ENCODE measurements at places on chromosomes 12 and 14.
A peak's percentile ranks its signal among the peaks of the same experiment; 100 is the strongest.

- no peak for DNase-seq
Observed at GRCh38 chr14:55418411-55418810, 6.8 kb upstream of the ATG14 start.

DNA sequence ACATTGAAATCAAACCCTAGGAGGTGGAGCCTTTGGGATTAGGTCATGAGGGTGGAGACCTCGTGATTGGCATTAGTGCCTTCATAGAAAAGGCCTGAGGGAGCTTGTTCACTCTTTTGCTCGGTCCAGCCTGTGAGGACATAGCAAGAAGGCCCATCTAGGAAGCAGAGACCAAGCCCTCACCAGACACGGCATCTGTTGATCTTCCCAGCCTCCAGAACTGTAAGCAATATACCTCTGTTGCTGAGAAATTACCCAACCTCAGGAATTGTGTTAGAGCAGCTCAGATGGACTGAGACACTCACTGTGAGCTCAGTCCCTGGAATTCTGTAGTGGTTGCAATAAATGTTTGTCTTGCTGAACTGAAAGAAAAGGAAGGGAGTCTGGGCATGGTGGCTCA lies 116.2 kb upstream of the MAP1LC3B2 start:
- DNase-seq = no peak

- no peak for DNase-seq
Observed at GRCh38 chr12:58202933-58203718, 261.8 kb downstream of the ATP23 start.

- no peak for DNase-seq
Observed at GRCh38 chr12:106091446-106091820, 47.3 kb downstream of the NUAK1 start.

- DNase-seq = no peak
Observed at GRCh38 chr12:113062502-113063395, 6.2 kb downstream of the DTX1 start.

DNA sequence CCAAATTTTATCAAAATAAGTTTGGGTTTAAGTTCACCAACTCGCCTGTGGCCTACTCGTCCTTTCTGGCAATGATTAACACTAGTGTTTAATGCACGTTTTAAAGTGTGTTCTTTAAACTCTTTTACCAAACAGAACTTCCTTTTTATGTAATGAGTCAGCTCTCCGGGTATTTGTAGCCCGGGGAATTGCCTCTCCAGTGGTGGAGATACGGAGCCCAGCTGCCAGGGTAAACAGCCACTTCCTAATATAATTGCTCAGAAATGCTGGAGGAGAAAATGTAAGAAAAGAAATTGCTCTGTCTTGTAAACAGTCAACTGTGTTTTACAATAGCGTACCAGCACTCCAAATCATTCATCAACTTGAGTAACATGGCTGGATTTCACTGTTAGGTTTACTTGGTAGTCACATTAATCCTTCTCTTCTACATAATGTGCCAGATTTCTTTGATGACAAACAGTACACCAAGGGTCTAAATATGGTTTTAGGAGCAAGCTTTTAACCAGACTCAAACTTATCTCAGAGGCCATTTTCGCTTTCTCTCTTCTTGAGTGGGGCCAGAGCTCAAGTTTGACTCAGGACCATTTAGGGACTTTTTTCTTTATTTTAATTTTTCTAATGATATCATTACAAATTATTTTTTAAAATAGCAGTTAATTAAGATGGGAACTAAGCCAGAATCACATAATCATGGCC lies 101.2 kb upstream of the SLC38A2 start:
- DNase-seq = no peak

- DNase-seq = no peak
Observed at GRCh38 chr12:131333621-131334440, 377.1 kb upstream of the SFSWAP start.

DNA sequence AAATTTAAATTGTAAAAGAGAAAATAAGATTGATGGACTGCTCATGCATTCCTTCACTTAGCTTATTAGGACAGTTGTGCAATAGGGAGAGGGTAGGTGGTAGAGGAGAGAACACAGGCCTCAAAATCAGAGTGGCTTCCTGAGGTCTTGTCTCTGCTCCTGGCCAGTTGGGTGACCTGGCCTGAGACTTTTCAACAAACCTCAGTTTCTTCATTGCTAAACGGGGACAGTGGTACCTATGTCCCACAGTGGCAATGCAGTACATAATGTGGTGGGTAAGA lies 2.6 kb downstream of the MAP3K12 start:
- no peak for DNase-seq

DNA sequence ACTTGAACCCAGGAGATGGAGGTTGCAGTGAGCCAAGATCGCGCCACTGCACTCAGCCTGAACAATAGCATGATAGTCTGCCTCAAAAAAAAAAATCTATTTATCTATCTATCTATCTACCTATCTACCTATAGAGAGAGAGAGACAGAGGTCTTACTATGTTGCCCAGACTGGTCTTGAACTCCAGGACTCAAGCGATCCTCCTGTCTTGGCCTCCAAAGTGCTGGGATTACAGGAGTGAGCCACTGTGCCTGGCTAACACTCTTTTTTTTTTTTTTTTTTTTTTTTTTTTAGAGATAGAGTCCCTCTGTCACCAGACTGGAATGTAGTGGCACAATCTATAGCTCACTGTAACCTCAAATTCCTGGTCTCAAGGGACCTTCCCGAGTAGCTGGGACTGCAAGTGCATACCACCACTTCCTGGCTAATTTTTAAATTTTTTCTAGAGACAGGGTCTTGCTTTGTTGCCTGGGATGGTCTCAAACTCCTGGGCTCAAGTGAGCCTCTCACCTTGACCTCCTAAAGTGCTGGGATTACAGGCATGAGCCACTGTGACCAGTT lies 1.9 kb downstream of the FAM186A start:
- DNase-seq = no peak

- no peak for DNase-seq
Observed at GRCh38 chr14:99522934-99523703, 41.9 kb downstream of the CCNK start.

GRCh38 chr14:105087308-105087962 lies 22.2 kb upstream of the GPR132 start:
- DNase-seq = peak; percentile 41

- no peak for DNase-seq
Observed at GRCh38 chr14:54589843-54590242, 22.9 kb downstream of the SAMD4A start.

- no peak for DNase-seq
Observed at GRCh38 chr12:51372021-51372420, 19.2 kb downstream of the GALNT6 start.

DNA sequence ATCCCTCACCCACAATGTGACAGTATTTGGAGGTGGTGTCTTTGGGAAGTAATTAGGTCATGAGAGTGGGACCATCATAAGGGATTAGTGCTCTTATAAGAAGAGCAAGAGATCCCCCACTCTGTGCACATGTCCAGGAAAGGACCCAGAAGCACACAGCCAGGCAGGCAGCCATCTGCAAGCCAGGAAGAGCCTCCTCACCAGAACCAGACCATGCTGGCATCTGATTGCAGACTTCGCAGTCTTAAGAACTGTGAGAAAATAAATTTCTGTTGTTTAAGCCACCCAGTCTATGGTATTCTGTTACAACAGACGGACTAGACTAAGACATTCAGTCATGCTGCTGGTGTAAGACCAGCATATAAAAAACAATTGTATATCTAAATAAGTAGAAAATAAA lies 69.8 kb downstream of the EFCAB11 start:
- no peak for DNase-seq

DNA sequence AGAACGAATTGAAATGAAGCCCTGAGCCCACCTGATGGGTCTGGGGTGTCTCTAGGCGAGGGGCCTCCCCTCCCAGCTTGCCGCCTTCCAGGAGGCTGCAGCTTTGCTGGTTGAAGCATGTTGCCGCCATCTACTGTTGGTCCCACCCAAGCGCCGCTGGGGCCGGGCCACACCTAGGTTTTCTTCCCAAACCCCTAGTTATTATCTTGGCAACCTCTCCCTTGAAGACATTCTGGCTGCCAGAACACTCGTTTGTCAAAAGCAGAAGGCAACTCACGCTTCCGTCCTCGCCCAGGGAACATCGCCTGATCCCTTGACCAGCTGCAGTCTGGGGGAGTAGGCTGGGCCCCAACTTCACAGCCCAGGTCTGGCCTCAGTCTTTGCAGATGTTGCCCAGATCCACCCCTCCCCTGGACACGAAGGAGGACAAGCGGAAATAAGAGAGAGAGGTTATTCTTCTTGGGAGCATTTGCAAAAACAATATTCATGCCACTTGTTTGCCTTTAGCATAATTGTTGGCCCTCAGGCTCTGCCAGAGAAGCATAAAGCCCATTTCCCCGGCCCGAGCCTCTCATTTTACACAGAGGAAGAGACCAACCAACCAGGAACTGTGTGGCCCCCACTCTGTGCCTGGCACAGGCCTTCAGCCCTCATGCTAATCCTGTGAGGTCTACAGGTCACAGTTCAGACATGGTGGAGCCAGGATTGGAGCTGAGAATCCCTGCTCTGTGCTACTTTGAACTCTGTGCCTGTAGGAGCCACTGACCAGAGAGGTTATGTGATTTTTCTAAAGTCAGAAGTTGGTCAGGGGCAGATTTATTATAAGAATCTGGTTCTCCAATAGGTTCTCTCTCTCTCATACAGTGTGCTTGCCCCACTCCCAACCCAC lies 6.8 kb downstream of the EMP1 start:
- no peak for DNase-seq

DNA sequence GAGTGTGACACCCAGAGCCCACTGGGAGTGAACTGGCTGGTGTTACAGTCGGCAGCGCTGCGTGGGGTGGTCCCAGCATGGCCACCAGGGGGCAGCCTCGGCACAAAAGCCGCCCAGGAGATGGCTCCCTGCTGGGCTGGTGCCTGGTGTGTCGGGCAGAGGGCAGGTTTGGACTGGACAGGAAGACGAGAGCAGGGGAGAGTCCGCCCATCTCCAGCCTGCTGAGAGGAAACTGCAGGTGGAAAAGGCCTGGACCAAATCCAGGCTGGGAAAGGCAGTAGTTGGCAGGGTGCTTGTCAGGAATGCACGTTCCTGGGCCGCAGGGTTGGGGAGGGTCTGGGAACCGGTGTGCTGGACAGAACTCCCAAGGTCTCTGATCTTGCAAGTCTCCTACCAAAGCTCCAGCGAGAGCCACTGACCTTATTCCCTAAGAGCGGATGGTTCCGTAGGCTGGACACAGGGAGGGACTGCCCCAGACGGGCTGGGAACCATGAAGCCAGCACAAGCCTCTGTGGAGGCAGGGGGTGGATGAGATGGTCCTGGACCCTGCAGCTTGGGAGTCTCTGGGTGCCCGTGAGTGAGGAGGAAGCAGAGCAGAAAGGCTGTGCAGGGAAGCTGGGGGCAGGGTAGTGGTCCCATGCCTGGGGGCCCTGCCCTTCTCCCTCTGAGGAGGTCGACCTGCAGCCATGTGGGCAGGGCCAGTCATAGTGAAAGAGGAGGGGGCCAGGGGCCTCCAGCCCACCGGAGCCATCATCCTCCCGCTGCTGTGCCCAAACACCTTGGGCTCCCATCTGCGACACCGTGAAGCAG lies 1.8 kb downstream of the AHNAK2 start:
- DNase-seq = peak; percentile 75

GRCh38 chr12:76878099-76878898 lies 520 bp downstream of the CSRP2 start:
- no peak for DNase-seq

GRCh38 chr12:48961331-48961730 lies 4.0 kb upstream of the ARF3 start:
- DNase-seq = no peak

GRCh38 chr12:18454330-18454729 lies 193.0 kb downstream of the PIK3C2G start:
- DNase-seq = no peak

- no peak for DNase-seq
Observed at GRCh38 chr12:31517994-31518393, 72.9 kb downstream of the DENND5B start.

- no peak for DNase-seq
Observed at GRCh38 chr12:121535150-121536053, 45.4 kb downstream of the KDM2B start.

- DNase-seq = peak; percentile 59
Observed at GRCh38 chr14:20697273-20698017, 8.9 kb downstream of the ANG start.

DNA sequence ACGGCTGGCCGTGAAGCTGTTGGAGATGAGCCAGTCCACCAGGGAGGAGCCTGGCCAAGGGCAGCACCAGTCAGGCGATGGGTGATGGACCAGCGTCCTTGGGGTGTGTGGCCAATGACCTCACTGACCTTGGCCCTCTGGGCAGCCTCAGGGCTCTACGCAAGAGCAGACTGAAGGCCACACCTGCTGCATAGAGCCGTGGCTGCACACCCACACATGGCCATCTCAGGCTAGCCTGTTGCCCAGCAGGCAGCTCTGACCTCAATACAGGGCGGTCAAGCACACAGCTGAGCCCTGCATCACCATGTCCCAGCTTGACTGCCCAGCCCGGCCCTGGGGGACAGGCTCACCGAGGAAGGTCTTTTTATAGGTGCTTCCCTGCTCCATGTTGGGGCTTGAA lies 19.2 kb downstream of the PLEK2 start:
- DNase-seq = no peak

DNA sequence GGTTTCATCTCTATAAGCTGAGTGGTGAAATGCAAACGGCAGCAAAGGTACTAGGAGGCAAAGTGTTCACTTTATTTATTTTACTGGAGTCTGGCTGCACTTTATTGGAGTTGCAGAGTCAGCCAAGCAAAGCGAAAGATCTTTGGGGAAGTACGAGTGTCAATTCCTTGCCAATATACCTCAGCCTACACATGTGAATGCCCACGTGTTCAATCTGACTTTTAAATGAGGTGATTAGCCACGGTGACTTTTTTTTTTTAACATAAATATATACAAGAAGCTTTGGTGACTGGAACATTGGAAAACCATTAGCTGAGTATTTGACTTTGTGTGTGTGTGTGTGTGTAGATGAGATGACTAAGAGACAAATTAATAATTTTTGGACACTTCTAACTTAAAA lies 178.8 kb downstream of the NTS start:
- no peak for DNase-seq

- no peak for DNase-seq
Observed at GRCh38 chr14:76962303-76962660, 66.2 kb downstream of the IRF2BPL start.

DNA sequence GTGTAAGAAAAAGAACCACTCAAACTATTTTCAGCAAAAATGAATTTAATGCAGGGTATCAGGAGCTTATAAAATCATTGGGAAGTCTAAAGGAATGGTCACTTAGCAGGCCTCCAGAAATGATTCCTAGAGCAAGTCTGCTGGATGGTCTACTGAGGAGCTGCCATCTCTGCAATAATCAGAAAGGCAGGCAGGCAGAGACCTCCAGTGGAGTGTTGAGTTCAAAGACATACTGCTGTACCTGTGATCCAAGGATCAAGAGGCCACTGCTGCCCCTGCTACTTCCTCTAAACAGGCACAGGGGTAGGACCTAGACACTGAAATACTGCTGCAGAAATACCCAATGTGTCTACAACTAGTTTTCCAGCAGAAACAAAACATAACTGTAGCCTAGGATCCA lies 14.5 kb upstream of the KICS2 start:
- no peak for DNase-seq

GRCh38 chr14:98466807-98467206 lies 805.2 kb downstream of the BCL11B start:
- no peak for DNase-seq

GRCh38 chr14:55333711-55334485 lies 62.7 kb downstream of the FBXO34 start:
- no peak for DNase-seq

- DNase-seq = no peak
Observed at GRCh38 chr14:55846826-55847446, 266.9 kb downstream of the KTN1 start.
